Right ventricle myocardium inferior (tissue), 1 donor: ENCODE measurements at places on chromosomes 5 and 9. TPM values are rescaled to one million over a fixed set of nuclear protein-coding genes. Genes with fewer than 3 reads are reported as not detected.

DNA sequence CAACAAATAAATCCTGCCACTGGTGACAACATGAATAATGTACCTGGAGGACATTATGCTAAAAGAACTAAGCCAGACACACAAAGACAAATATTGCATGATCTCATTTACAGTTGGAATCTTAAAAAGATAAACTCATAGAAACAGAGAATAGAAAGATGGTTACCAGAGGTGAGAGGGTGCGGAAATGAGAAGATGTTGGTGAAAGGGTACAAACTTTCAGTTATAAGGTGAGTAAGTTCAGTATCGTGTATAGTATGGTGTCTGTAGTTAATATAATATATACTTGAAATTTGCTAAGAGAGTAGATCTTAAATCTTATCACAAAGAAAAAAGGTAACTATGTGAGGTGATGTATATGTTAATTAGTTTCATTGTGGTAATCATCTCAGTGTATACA, 63.3 kb downstream of the PRRC1 start:
- no peak for DNase-seq

The TXNDC8 gene
- total RNA-seq, result not detected

- DNase-seq, result no peak
Measured at GRCh38 chr5:171391996-171392577, 4.4 kb downstream of the NPM1 start.

DNA sequence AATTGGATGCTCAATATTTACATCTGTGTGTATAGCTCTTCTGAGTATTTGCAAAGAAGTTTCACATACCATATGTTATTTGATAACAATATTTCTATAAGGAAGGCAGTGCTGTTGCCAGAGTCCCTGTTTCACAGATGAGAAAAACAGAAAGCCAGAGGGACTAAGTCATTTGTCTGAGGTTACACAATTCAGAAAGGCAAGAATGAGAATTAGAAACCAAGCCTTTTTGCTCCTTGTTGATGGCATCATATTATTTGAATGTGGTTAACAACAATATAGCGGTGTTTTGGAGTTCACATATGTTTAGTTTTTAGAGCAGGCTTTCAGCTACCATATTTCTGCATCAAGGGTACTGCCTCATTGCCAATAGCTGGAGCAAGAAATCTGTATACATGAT, 110.9 kb upstream of the PRLR start:
- no peak for DNase-seq

DNA sequence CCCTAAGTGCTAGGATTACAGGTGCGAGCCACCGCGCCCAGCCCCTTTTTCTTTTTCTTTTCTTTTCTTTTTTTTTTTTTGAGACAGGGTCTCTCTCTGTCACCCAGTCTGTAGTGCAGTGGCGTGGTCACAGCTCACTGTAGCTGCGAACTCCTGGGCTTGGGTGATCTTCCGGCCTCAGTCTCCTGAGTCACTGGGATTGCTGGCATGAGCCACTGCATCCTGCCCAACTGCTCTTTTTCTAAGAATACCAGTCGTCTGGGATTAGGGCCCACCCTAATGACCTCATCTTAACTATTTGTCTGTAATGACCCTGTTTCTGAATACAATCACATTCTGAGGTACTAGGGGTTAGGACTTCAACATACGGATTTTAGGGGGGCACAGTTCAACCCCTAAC, 34.1 kb upstream of the NANS start:
- no peak for DNase-seq

DNA sequence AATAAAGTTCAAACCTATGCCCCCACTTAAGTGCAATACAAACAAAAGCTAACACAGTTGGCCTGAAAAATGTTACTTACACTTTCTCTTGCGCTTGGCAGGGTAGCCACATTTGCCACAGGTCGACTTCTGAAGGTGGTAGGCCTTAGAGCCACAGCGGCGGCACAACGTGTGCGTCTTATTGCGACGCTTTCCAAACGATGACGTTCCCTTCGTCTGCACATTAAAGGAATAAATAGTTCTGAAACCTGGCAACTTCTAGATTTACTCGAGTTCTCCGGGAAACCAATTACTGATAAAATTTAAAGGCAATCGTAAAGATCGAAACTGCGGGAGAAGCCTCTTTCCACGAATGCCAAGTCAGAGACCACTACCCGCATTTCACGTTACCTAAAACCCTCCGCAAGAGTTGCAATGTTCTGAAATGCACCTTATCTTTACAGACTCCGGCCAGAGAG, 602 bp downstream of the RPL37 start:
- DNase-seq, result no peak

- DNase-seq, result no peak
Measured at GRCh38 chr9:123358181-123358905, 2.3 kb downstream of the CRB2 start.
